ENCODE measurements at places on chromosomes 3 and 15.

- no peak for DNase-seq
These were observed 168.3 kb upstream of the ADAMTS9 start for GRCh38 chr3:64856106-64856505.

- DNase-seq: no peak
These were observed 17.1 kb downstream of the BHLHE40 start for GRCh38 chr3:4996223-4996765.

DNA sequence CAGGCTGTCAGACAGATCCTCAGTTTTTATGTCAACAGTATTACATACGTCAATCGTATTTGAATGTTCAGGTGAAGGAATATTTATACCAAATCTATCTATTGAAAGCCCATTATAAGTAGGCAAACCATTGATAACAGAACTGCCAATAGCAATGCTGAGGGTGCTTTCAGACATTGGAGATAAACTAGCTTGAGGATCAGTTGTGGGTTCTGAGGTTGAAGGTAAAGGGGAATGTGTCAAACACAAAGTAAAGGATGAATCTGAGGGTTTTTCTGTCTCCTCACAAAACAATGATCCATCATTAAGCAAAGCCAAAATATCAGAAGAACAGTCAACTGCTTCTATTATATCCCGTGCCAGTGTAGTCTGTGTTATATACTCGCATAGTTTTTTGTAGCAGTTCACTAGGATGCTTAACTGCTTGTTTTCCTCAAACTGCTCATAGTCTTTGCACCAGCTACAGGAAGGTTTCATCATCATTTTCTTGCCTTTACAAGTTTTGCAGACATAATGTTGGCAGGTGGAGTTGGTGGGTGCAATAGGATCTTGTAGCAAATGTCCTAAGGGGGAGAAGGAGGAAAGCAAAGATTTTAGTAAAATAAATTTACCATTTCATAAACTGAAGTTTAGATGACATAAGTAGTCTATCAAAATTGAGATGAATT, 43.8 kb downstream of the MSL2 start:
- DNase-seq: no peak

- DNase-seq: no peak
These were observed 28.8 kb upstream of the HES1 start for GRCh38 chr3:194107107-194107506.

DNA sequence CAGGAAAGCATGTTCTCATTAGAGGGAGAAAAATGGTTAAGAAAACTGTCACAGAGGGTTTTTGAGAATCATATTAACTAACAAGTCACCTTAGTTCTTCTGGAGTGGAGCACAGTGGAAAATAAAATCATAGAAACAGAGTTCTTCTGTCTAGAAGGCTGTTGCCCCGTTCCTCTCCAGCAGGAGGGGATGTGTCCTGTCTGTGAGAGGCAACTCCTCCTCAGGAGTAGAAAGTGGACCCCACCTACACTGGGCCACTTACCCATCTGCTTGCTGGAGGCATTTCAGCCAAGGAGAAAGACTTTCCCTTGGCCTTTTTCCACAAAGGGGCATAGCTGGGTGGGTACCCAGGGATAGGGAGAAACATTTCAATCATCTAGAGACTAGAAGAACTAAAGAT, 106.6 kb downstream of the SSR3 start:
- DNase-seq: peak; percentile 6

DNA sequence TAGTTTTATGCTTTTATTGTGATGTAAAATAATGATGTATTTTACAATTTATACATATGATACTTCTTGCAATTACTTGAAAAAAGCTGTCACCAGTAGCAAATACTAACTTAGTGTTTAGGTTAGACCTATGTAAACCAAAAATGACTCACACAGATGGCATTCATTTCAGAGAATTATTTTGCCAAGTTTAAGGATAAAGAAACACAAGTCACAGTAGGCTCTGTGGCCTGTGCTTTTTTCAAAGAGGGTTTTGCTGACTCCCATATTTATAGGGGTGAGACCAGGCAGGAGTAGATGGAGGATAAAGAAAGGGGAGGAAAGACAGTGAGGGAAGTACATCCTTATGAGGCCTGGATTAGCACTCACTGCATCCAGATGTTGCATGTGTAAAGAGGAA, 356.6 kb upstream of the NPAP1 start:
- DNase-seq: no peak

DNA sequence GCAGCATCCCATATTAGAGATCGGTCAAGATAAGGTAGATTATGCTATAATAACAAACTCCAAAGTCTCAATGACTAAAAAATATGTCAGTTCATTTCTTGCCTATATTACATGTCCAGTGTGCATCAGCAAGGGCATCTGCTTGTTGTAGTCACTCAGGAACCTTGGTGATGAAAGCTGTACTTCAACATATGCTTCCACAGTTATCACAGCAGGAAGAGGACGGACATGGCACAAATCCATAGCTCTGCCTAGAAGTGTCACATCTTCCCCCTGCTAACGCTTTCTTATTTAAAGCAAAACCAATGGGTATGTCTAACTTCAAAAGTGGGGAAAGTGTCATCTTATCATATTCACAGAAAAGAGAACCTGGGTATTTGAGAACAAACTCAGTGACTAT, 20.0 kb upstream of the PIAS1 start:
- no peak for DNase-seq

- no peak for DNase-seq
These were observed 18.5 kb upstream of the TM4SF4 start for GRCh38 chr3:149455989-149456388.

- DNase-seq: no peak
These were observed 7.4 kb upstream of the FNDC3B start for GRCh38 chr3:172031996-172032395.

DNA sequence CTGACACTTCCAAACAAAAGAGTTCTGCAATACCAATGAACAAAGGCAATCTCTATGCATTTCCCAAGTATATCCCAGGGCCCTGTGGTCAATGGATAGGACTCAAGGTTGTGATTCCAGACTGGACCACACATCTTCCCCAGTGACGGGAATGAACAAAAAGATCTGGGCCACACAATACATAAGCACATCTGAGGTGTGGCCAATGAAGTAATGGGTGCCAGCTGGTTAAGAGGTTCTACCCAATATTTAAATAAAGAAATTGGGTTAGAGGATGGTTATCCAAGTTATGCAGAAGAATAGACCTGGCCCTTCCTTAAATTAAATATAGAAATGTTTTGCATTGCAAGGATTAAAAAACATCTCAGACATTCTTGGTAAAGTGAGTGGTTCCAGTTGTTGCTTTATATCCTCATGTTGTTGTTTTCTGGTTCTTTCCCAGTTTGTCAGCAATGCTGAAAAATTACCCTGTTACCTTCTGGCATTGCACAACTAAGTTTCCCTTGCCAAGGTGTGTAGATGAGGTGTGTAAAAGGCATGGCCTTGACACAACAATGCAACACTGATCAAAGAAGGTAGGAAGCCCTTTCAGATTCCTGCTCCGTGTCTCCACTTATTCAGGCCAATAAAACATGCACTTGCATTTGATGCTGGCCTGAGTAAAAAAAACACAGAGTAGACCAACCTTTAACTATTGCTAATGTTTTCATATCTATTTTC, 86.5 kb downstream of the PRICKLE2 start:
- DNase-seq: no peak

DNA sequence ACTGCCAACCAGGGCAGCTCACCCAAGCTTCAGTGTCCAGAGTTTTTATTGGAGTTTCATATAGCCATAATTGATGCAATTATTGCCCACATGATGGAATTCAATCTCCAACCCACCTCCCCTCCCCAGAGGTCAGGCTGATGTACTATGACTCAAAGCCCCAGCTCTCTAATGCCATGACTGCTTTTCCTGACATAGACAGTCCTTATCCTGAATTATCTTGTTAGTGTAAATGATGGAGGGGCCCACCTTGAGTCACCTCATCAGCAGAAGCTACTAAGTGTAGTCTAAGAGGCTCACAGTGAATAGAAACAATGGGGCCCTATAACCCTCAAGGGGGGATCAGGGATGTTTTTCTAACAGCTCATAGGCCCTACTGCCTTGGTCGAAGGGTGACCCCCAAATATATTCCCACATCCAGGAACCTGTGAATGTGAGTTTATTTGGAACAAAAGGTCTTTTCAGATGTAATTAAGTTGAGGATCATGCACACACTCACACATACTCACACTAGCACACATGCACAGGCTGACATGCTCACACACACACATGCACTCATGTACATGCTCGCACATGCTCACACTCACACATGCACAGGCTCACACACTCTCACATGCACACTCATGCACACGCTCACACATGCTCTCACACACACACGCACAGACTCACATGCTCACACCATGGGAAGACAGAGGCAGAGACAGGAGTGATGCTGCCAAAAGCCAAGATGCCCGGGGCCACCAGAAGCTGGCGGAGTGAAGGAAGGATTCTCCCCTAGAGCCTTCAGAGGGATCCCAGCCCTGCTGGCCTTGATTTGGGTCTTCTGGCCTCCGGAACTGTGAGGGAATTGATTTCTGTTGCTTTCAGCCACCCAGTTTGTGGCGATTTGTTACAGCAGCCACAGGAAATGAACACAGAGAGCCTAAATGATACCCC, 131.2 kb upstream of the SMAD3 start:
- no peak for DNase-seq

- DNase-seq: no peak
These were observed 4.6 kb upstream of the NIT2 start for GRCh38 chr3:100329800-100330489.

DNA sequence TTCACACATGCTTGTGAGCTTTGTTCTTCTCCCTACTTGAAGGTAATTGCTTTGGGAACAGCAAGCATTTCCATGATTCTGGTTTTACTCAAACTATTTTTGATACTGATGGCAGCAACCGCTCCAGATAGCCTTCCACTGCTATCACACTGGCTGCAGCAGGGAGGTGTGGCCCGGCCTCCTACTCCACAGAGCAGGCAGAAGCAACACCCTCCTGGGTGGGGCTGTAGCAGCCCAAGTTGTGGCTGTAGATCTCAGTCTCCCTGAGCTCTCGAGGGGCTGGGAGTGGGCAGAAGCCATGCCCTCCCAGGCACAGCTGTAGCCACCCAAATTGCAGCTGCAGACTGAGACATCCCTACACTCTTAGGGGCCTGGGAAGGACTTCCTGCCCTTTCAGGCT, 878.8 kb upstream of the GBE1 start:
- no peak for DNase-seq

DNA sequence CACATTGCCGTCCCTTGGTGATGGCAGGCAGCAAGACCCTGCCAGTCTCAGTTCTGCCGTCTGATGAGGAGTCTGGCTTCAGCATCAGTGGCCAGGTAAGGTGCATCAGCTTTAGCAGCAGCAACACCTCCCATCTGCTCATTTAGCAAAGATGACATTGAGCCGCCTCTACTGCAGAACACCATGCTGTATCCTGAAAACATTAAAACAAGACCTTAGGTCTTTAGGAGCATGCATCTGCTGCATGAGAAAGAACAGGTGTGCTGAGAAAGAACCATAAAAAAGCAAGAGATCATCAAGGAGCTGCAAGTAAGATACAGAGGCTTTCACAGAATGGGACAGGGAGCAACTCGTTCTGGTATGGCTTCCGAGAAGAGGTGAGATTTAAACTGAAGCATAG, 87.5 kb downstream of the SCN11A start:
- DNase-seq: no peak

- DNase-seq: no peak
These were observed 81.4 kb upstream of the BCHE start for GRCh38 chr3:165918657-165918979.

DNA sequence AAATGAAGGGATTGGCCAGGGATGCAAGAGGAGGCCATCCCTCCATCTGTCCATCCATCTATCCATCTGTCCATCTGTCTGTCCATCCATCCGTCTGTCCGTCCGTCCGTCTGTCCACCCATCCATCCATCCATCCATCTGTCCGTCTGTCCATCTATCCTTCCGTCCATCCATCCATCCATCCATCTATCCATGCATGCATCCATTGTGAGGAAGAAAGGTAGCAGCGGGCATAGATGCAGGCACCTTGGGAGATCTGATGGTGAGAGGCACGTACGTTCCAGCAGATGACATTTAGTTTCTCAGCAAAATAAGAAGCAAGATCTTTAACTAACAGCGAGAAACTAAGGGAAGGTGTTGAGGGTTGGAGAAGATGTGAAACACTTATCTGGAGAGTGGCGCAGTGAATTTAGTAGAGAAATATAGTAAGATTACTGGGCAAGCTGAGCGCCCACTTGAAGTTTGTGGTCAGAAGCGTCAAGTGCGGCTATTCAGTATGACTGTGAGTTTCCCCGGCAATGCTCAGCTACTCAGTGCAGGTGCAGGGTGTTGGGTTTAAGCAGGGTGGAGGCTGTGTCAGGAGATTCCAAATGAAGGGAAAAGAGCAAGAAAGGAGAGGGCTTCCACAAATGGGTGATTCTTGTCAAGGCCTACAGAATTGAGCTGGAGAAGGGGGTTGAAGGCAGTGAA, 22.4 kb upstream of the SRP14 start:
- DNase-seq: no peak

GRCh38 chr3:28745436-28745835, 396.8 kb upstream of the AZI2 start:
- DNase-seq: no peak

GRCh38 chr15:38461066-38461833, 7.3 kb downstream of the FAM98B start:
- DNase-seq: no peak

- no peak for DNase-seq
These were observed 40.6 kb downstream of the FOXB1 start for GRCh38 chr15:60044636-60045270.

- DNase-seq: no peak
These were observed 693.2 kb upstream of the CCDC54 start for GRCh38 chr3:106683953-106684620.

- no peak for DNase-seq
These were observed 477.8 kb downstream of the RBMS3 start for GRCh38 chr3:29758434-29759322.

Measured in activated naive CD4-positive, alpha-beta T cell (primary cell).